Stimulated activated CD8-positive, alpha-beta memory T cell treated with anti-CD3 and anti-CD28 coated beads, Interleukin-4, amount 100 ng/mL, for 1 hour (primary cell): ENCODE measurements at places on chromosomes 5 and 9.

DNA sequence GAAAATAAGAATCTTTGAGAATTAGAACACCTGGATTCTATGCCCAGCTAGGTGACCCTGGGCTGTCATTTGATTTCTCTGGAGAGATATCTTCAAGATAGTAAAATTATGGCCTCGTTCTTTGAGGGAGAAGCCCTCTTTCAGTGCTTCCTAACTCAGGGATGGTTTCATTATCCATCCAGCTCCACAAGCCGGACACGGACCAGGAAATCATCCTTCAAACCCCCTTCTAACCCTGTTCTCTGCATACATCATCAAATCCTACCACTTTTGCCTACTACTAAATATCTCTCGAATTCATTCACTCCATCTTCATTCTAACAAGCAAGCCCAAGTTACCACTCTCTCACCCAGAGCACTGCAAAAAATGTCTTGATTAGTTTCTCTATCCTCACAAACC lies 57.2 kb downstream of the MAPKAP1 start:
- DNase-seq: no peak

DNA sequence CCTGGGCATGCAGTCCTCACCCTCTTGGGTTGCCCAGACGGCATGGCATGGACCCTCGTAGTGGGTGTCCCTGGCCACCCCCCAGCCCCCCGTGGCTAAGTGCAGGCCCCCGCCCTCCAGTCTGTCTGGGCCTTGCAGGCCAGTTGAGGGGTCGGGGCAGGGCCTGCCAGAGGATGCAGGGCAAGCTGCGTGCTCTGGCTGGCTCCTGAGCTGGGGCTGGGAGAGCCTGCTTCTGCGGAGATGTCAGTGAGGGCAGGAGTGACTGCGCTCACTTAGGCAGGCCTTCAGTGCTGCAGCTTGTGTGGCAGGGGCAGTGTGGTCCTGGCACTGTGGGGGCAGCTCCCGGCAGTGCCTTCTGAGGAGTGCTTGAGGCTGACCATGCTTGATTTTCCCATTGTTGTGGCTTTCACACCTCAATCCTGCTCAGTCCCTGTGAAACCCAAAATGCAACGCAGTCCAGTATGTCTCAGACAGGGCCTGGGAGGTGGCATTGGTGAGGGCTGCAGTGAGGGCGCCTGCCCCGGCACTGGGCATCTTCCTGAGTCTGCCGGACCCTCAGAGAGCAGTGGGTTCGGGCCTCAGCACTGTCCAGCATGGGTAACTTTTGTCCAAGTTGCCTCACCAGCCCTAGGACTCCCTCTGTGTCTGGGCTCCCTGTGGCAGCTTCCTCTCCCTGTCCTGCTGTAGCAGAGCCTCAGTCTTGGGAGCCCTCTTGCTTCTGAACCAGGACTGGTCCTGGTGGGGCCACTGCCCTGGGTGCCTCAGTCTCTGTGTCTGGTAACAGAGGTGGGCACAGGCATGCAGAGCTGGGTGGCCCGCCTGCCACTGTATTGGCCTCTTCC lies 93.0 kb downstream of the PHF2 start:
- DNase-seq: no peak

GRCh38 chr5:67673618-67674017 lies 477.0 kb upstream of the CD180 start:
- DNase-seq: no peak

DNA sequence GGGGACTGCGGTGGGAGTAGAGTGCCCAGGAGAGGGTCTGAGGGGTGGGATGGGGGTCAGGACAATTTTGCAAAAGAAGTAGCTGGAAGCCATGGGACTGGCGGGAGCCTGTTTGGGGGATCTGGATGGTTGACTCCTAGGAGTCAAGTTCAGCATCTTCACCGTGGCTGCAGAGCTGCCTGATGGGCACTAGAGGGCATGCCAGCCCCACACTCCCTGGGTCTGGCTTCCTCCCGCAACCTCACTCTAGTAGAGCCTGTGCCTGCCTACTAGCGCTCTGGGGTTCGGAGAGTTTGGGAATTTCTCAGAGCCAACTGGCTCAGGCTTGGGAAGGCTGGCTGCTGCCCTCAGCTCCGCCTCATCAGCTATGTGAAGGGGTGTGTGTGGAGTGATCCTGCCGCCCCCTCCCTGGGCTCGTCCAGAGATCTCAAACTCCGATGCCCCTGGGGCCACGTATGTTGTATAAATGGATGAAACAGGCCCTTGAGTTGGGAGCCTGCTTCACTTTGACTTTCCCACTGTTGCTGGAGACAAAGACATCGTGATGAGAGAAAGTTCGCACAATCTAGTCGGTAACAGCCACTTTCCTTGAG lies 10.8 kb downstream of the TSPAN17 start:
- DNase-seq: no peak

DNA sequence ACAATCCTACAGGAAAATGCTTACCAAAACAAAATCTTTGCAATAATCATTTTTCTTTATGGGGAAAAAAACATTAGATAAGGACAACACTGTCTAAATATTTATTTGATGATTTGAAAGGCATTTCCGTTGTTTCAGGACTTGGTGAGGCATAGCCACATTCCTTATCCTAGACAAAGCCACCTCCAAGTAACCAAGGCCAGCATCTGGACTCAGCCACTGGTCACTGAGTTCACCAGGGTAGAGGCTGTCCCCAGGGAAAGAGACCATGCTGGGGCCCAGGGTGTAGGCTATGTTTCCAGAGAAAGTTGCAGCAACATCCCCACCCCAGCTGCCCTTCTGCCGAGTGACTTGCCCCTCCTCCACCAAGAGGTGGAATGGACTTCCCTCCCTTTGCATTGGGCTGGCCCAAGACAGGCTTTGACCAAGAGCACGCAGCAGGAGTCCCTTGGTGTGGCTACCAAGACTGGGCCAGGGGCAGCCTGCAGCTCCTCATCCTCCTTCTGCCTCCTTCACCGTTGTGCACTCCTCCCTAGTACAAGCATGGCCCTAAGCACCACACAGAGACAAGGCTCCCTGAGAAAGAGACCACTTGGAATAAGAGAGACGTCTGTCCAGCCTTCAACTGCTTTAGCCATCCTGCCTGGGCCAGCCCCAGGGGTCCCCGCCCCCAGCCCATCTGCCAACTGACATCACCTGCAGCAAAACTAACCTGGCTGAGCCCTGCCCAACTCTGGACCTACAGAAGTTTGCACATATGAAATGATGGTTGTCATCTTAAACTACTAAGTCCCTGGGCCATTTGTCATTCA lies 68.1 kb upstream of the SPIN1 start:
- no peak for DNase-seq

DNA sequence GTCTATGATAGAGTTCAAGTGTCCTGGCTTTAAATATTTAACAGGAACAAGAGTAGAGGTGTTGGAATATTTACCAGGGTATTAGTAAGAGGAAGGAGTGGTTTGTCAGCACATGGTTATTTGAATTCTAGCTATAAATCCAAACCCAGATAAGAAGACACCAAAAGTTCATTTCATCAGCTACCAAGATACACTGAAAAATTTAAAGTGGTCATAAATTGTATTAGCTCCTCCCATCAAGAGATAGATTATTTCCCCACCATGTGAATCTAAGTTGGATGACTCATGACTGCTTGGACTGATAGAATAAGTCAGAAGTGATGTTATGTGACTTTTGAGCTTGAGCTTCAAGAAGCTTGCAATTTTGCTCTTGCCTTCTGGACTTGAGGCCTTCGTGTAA lies 72.1 kb upstream of the GRAMD2B start:
- DNase-seq: no peak

- DNase-seq: no peak
Observed at GRCh38 chr5:10564838-10565784, 1.2 kb downstream of the ANKRD33B start.

- DNase-seq: no peak
Observed at GRCh38 chr5:136768457-136768856, 403.1 kb upstream of the TRPC7 start.

- DNase-seq: no peak
Observed at GRCh38 chr5:172488221-172488620, 33.9 kb upstream of the SH3PXD2B start.

GRCh38 chr9:94630833-94631232 lies 8.5 kb downstream of the FBP1 start:
- no peak for DNase-seq

GRCh38 chr5:73625372-73625943 lies 538 bp upstream of the ARHGEF28 start:
- no peak for DNase-seq

GRCh38 chr5:41109186-41109585 lies 38.0 kb upstream of the MROH2B start:
- no peak for DNase-seq

DNA sequence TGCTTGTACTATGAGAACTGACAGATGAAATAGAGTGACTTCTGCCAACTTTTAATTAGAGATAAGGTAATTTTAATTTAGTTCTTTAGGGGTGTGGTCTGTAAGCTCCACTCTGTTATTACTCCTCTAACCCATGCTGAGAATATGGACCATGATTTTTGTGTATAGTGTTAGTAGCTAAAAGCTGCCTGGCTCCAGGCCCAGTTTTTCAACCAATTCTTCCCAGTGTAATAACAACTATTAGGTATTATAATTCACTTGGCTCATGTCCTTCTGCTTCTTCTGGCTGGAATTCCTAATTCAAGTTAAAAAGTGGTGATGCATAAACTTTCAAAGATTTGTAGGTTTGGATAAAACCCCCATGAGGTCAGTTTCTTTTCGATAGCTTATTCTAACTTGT lies 216.3 kb downstream of the ISL1 start:
- DNase-seq: no peak

DNA sequence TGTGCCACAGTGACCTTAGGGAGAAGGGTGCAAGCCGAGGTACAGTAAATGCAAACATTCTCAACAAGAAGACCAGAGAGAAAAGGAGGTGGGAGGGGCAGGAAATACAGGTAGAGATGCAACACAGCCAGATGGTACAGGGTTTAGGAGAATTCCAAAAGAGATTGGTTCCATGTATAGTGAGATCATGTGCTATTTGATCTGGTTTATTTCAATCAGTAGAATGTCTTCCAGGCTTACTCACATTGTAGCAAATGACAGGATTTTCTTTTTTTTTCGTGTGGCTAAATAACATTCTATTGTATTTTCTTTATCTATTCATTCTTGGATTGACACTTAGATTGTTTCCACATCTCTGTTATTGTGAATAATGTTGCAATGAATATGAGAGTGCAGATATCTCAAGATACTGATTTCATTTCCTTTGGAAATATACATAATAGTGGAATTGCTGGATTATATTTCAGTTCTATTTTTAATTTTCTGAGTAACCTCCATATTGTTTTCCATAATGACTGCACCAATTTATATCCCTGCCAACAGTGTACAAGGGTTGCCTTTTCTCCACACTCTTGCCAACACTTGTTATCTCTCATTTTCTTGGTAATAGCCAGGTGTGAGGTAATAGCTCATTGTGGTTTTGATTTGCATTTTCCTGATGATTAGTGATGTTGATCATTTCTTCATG lies 107.8 kb upstream of the GAS1 start:
- no peak for DNase-seq

GRCh38 chr5:181190711-181191525 lies 14.1 kb downstream of the TRIM7 start:
- DNase-seq: no peak

DNA sequence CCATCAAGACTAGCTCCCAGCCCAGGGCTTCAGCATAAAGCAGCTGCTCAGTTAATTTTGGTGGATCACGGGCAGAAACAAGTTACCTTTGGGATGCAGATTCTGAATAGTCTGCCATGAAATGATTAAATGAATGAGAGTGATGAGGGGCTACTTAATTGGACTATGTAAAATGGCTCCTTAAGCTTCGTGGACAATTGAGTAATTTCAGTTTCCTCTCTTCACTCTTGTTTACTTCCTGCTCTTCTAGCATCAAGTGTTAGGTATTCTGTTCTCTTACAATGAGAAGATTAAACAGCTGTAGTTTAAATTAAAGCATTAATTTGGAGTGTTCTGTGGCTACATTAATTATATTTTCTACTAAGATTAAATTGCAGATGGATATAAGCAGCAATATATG lies 28.1 kb downstream of the PIK3R1 start:
- no peak for DNase-seq
